Smooth muscle cell of the umbilical artery (primary cell): ENCODE measurements at places on chromosomes 1 and 21. TPM values are rescaled to one million over a fixed set of nuclear protein-coding genes. Genes with fewer than 3 reads are reported as not detected.

The SLAMF8 gene
- not detected in 2 replicates for total RNA-seq

The KCNA3 gene
- 0.14 TPM in 1 of 2 replicates, not detected in the other for total RNA-seq

The SKI gene
- total RNA-seq = 35.6 and 43.0 TPM in 2 replicates

The RPTN gene
- not detected in 2 replicates for total RNA-seq

The TTC22 gene
- not detected in 2 replicates for total RNA-seq

The CCDC185 gene
- not detected in 2 replicates for total RNA-seq

The FRRS1 gene
- 12.0 and 27.6 TPM in 2 replicates for total RNA-seq

The SH3BGR gene
- total RNA-seq = 3.0 and 3.7 TPM in 2 replicates

The ARMH1 gene
- total RNA-seq = 0.59 and 1.2 TPM in 2 replicates

The DAB1 gene
- total RNA-seq = under 0.01 TPM in 2 replicates

The ZNF695 gene
- 0.59 and 1.7 TPM in 2 replicates for total RNA-seq

The WNT4 gene
- total RNA-seq = 0.05 and 0.59 TPM in 2 replicates

The SPRR2B gene
- not detected in 2 replicates for total RNA-seq

The PTTG1IP gene
- 377 and 440 TPM in 2 replicates for total RNA-seq

The HTR6 gene
- not detected in 2 replicates for total RNA-seq

The FASLG gene
- total RNA-seq = not detected in 2 replicates

The PDZK1IP1 gene
- not detected in 2 replicates for total RNA-seq

The BGLAP gene
- total RNA-seq = 0.59 TPM in 1 of 2 replicates, not detected in the other

The PPIAL4G gene
- not detected in 2 replicates for total RNA-seq

The NPPA gene
- not detected in 2 replicates for total RNA-seq

The B3GALT5 gene
- 0.37 and 0.89 TPM in 2 replicates for total RNA-seq

The C1orf141 gene
- not detected in 2 replicates for total RNA-seq

The CYB5RL gene
- total RNA-seq = 5.1 and 5.3 TPM in 2 replicates

The OR2M3 gene
- total RNA-seq = not detected in 2 replicates

The UBAP2L gene
- 46.3 and 122 TPM in 2 replicates for total RNA-seq

The NBPF4 gene
- total RNA-seq = not detected in 2 replicates

The ISG20L2 gene
- total RNA-seq = 7.7 and 9.5 TPM in 2 replicates

The IVL gene
- 1.1 TPM in 1 of 2 replicates, not detected in the other for total RNA-seq

The RHOU gene
- 2.8 and 11.0 TPM in 2 replicates for total RNA-seq

The RAB13 gene
- total RNA-seq = 86.1 and 104 TPM in 2 replicates

The INSRR gene
- total RNA-seq = not detected in 2 replicates

The CELA2B gene
- not detected in 2 replicates for total RNA-seq

The COL16A1 gene
- 200 and 541 TPM in 2 replicates for total RNA-seq

The ZBTB8B gene
- total RNA-seq = under 0.01 TPM in 2 replicates

The EPHB2 gene
- 37.7 and 58.8 TPM in 2 replicates for total RNA-seq

The DMRTA2 gene
- under 0.01 and 0.05 TPM in 2 replicates for total RNA-seq

The MFN2 gene
- 54.9 and 79.9 TPM in 2 replicates for total RNA-seq

The C4BPA gene
- total RNA-seq = not detected in 2 replicates

The GPR52 gene
- 0.59 and 1.1 TPM in 2 replicates for total RNA-seq
